ENCODE measurements at places on chromosomes 3 and 15. TPM values are rescaled to one million over a fixed set of nuclear protein-coding genes. Genes with fewer than 3 reads are reported as not detected.

MYZAP gene
- 4.2 TPM for total RNA-seq

LRRC2 gene
- total RNA-seq: under 0.01 TPM

BNC1 gene
- 17.0 TPM for total RNA-seq

DNAH12 gene
- total RNA-seq: under 0.01 TPM

MRPL47 gene
- 39.9 TPM for total RNA-seq

CCR3 gene
- total RNA-seq: not detected

NR2F2 gene
- 13.7 TPM for total RNA-seq

LCMT2 gene
- total RNA-seq: 6.8 TPM

CORO2B gene
- total RNA-seq: 2.7 TPM

CLDN1 gene
- total RNA-seq: 0.47 TPM

PLA2G4D gene
- total RNA-seq: not detected

ADGRG7 gene
- total RNA-seq: not detected

All from endothelial cell of coronary artery (primary cell).